Stimulated activated CD4-positive, alpha-beta T cell treated with anti-CD3 and anti-CD28 coated beads, Interleukin-1b, Interleukin-23, amount 100 ng/mL, for 1 hour (primary cell): ENCODE measurements at places on chromosomes 7 and 10.

DNA sequence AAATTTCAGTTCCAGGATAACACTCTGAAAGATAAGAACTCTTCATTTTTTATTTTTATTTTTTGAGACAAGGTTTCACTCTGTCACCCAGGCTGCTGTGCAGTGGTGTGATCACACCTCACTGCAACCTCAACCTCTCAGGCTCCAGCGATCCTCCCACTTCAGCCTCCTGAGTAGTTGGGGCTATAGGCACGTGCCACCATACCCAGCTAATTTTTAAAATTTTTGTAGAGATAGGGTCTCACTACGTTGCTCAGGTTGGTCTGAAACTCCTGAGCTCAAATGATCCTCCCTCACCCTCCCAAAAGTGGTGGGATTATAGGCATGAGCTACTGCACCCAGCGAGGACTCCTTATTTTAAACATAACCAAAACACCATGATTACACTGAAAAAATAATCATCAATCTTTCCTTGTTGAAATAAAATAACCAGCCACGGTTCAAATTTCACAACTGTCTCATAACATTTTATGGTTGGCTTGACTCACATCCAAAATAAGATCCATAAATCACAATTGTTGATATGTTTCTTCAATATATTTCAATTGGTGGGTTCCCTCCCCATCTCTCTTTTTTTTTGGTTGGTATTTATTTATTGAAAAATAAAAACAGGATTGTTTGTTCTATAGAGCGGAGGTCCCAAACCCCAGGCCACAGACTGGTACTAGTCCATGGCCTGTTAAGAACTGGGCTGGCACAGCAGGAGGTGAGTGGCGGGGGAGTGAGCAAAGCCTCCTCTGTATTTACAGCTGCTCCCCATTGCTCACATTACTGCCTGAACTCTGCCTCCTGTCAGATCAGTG, 60.1 kb upstream of the FAM171A1 start:
- DNase-seq, result no peak

- DNase-seq, result no peak
Measured at GRCh38 chr7:150404172-150404804, 25.2 kb downstream of the ZNF775 start.

GRCh38 chr7:102317231-102318059, 30.8 kb downstream of the SH2B2 start:
- DNase-seq, result no peak

DNA sequence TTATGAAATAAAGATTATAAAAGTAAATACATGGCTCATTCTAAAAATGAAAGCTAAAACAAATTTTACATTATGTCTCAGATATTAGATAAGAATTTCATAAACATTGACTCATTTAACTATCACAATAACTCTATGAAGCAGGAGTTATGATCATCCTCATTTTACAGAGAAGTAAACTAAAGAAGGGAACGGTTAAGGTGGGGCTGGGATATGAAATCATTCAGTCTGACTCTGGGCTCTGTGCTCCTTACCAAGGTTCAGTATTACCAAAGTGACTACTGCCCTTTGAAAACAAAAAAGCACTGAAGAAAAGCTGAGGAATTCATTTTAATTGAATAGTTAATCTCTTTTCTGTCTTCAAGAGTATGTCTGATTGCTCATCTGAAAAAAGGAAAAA, 22.1 kb upstream of the CUBN start:
- no peak for DNase-seq

- no peak for DNase-seq
Measured at GRCh38 chr7:94642838-94643653, 12.9 kb downstream of the SGCE start.

- no peak for DNase-seq
Measured at GRCh38 chr10:123889821-123890220, 1.8 kb downstream of the CPXM2 start.

GRCh38 chr7:120794106-120794729, 63.7 kb downstream of the TSPAN12 start:
- no peak for DNase-seq

DNA sequence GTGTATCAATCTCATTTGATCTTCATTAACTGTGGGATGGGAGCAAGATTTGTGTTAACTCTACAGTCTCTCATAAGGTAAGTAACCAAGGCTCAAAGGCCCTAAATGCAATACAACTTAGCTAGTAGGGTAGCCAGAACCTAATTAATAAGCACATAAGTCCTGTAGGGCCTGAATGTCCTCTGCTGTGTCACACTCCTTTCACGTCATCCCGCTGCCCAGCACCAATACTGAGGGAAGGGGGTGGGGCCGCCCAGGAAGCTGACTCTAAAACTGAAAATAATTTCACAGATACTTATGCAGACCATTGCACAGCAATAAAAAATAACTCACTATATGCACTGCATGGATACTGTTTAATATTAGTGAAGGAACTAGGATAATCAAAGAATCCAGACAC, 13.7 kb downstream of the CCDC6 start:
- DNase-seq, result no peak

DNA sequence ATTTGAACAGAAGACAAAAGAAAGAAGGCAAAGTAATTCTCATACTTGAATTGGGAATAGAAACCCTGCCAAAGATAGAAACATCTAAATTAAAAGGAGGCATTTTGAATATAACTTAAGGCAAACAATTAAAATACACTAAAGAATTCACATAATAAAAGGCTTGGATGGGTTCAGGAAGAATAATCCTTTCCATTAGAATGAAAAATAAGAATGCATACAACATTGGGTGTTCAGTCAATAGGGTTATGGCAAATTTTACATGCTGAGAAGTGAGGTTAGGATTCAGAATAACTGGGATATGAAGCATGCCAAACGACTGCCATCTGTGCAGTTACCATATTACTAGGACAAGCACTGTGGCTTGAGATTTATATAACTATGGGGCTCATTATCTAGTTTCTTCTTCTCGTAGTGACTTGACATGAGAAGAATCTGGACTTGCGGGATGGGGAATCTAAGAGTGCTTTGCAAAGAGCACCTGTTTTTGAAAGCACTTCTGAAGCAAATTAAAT, 326.5 kb downstream of the THSD7A start:
- DNase-seq, result no peak

DNA sequence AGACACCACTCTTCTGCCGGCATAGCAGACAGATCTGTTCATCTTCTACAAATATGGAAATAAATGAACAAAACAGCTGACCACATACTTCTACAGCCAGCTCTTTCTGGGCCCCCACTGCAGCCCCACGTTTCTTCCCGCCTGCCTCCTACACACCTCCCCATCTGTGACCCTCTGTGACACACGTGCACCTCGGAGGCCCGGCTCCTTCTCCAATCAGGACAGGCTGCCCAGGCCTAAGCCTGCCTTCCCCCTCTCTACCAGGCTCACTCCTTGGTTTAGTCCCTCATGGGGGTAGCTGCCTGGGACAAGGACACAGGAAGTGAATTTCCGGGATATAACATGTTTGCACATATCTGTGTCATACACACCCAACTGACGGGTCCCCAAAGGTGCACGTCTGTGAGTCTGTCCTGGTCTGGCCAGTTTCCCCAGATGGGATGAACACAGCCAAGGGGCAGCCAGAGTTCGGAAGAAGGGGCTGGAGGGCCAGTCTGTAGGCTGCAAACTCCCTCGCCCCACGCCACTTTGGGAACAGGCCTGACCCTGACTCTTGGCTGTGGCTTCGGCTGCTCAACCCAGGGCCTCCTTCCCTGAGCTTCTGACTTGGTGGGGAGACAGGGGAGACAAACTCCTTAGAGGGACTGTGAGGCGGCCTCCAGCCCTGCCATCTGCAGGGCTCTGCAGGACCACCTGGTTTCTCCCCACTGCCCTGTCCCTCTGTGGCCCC, 30.3 kb downstream of the PITRM1 start:
- no peak for DNase-seq

DNA sequence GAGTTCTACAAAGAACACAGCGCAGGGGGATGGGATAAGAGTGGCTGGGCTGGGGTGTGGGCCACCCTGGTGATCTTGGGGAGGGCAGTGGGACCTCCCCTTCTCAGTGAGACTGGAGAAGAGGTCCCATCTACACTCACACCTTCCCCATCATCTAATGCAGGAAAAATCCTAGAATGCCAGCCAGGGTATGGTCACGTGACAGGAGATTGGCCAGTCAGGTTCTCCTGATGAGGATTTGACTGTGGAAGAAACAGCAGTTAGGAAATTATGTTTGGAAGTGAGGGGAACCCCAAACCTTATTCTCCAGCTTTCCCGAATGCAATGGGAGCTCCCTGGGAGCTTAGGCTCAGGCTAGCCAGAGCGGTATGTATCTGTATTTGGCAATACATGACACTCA, 158.8 kb upstream of the GRB10 start:
- no peak for DNase-seq

- no peak for DNase-seq
Measured at GRCh38 chr10:112985690-112986543, 35.9 kb downstream of the TCF7L2 start.

DNA sequence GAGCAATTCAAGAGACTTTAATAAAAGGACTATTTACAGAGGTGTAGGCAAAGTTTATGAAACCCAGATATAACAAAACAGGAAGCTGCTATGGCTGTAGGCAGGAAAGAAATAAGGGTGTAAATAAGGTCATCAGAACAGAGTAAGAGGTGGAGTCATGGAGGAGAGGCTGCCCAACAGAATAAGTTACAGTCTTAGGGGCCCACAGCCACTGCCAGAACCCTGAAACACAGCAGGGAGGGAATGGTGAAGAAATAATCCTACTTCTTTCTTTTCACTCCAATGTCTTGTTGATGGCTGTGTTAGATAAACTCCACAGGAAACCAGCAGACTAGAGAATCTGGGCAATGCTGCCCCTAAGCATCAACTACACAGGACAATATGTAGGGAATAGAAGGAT, 155.8 kb upstream of the TAC1 start:
- no peak for DNase-seq

DNA sequence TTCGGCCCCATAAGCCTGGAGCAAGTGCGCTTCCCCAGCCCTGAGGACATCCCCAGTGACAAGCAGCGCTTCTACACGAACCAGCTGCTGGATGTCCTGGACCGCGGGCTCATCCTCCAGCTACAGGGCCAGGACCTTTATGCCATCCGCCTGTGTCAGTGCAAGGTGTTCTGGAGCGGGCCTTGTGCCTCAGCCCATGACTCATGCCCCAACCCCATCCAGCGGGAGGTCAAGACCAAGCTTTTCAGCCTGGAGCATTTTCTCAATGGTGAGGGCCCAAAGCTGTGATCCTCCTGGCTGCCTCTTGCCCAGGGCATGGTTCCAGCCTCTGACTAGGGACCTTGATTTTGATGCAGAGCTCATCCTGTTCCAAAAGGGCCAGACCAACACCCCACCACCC, 10.1 kb downstream of the IRF5 start:
- no peak for DNase-seq

DNA sequence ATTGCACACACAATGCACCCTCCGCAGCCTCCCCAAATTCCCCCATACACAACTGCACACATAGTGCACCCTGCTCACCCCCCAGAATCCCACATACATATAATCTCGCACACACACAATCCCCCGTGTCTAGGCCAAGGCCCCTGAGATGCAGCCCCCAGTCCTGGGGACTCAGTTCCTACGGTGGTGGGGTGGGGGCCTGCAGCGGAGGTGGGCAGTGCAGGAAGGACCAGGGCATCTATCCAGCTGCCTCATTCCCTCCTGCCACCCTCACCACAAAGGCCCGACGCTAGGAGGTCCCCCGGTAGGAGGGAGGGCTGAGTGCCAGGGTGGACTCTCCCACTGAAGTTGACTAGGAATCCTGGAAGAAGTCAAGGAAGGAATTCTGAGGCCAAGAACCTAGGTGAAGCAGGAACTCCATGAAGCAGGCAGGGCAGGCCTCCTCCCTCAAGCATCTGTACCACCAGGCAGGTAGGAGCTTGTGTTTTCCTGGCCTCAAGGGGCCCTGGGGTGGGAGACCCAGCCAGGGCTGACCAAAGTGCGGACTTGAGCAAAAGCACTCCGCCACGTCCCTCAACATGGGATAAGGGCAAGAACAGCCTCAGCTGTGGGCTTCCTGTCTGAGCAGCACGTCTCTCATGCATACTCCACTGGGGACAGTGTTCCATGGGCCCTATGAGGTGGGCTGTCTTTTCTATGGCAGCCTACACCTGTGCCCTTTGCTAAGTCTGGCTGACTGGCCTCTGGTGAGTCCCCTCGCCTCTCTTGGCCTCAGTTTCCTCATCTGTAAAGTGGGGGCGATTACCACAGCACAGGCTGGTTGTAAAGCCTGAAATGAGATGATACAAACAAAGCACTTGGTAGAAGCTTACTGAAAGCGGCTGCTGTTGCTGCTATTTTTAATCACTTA, 145.7 kb downstream of the MAPK8 start:
- no peak for DNase-seq

- no peak for DNase-seq
Measured at GRCh38 chr10:63665670-63666134, 144.5 kb downstream of the REEP3 start.
